ENCODE measurements at places on chromosomes 7 and 10.

- no peak for DNase-seq
Observed at GRCh38 chr10:92967641-92968040, 93.0 kb upstream of the CYP26C1 start.

DNA sequence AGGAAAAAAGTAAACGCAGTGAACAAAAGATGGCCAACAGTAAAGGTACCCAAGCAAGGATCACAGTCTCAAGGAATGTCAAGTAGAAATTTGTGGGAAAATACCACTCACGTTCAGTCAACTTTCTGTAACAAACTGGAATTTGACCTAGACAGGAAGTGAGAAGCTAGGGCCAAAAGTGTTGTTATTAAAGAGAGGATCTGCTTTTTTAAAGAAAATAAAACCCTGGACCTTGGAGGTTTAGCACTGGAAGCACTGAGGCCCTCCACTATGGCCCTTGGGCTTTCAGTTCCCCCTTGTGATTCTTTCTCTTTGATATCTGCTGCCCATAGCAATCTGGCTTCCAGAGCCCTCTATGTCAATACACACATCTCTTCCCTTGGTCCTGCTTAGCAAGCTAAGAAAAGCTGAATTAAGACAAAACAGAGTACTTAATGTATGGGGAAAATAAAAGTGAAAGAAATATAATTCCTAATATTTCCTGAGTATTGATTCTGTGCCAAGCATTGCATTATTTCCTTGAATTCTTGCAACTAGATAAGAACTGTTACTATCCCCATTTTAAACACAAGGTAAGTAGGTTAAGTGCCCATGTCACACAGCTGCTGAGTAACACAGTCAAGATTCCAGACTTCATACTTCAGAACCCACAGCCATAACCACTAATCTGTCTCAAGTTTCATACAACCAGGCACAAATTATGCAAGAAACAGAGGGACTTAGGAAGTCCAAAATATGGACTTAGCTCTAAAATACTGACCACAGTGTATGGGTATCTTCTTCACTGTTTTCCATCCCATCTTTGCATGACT lies 2.6 kb upstream of the ZNF438 start:
- DNase-seq, result no peak

- no peak for DNase-seq
Observed at GRCh38 chr7:48171202-48171601, at the start of gene ABCA13. Gene ABCA13, plus strand, starts transcription at chr7:48171458. Its CDS starts 26 bp downstream, at chr7:48171484.

- no peak for DNase-seq
Observed at GRCh38 chr7:30201921-30202320, 67.1 kb downstream of the MTURN start.

GRCh38 chr10:114773197-114773532 lies 48.4 kb upstream of the FHIP2A start:
- no peak for DNase-seq

- no peak for DNase-seq
Observed at GRCh38 chr10:73827346-73828089, 16.1 kb upstream of the NDST2 start.

DNA sequence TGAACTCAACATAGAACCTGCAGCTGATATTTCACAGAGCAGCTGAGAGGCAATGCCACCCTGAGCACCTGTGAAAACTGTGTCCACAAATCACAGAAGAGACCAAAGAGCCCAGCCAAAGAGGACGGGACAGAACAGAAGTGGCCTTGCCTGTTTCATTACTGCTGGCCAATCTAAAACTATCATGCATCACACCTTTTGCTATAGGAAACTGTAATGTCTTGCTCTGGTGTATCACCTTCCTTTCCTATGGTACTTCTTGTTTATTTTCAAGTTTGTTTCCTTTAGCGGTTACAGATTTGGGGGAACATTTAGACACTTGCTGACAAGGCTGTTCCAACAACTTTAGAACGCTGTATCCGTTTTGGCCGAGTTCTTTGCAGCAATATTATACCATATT lies 80.3 kb downstream of the PIP4K2A start:
- DNase-seq, result no peak

DNA sequence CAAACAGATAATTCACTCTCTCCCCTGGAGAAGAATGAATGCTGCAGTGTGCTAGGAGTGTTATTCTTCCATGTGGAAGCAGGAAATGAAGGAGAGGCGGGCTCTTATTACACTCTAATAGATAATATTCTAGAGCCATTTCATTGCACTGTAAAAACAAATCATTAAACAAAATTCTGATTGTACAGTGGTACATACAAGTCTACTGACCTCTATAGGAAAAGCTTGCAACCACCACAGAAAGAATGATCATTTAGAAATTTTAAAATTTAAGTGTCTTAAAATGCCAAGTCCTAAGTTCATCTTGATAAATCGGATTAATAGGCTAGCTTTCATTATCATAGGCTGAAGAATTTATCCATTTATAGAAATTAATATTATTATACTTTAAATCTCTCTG lies 960.3 kb upstream of the LRRN3 start:
- no peak for DNase-seq

- DNase-seq, result no peak
Observed at GRCh38 chr10:103062854-103063590, 130.1 kb downstream of the NT5C2 start.

DNA sequence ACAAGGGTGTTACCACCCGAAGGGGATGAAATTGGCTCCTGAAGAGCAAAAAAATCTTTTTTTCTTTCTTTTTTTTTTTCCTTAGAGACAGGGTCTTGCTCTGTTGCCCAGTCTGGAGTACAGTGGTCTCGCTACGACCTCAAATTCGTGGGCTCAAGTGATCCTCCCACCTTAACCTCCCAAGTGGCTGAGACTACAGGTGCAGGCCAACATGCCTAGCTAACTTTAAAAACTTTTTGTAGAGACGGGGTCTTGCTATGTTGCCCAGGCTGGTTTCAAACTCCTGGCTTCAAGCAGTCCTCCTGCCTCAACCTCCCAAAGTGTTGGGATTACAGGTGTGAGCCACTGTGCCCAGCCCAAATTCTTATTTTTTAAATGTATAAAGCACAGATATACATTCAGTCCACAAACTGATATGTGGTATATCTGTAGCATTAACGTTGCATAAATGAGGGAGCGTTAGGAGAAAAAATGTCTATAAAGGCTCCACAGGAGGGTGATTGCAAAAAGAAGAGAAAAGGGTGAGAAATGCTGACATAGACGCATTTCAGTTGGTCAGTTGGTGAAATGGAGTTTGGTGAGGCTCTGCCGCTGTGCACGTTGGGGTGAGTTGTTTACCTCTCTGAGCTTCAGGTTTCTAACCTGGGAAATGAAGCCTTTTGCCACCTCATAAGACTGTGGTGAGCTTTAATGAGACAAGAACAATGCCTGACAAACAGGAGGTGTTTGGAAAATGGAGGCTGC lies 100.7 kb upstream of the PODXL start:
- DNase-seq, result no peak

DNA sequence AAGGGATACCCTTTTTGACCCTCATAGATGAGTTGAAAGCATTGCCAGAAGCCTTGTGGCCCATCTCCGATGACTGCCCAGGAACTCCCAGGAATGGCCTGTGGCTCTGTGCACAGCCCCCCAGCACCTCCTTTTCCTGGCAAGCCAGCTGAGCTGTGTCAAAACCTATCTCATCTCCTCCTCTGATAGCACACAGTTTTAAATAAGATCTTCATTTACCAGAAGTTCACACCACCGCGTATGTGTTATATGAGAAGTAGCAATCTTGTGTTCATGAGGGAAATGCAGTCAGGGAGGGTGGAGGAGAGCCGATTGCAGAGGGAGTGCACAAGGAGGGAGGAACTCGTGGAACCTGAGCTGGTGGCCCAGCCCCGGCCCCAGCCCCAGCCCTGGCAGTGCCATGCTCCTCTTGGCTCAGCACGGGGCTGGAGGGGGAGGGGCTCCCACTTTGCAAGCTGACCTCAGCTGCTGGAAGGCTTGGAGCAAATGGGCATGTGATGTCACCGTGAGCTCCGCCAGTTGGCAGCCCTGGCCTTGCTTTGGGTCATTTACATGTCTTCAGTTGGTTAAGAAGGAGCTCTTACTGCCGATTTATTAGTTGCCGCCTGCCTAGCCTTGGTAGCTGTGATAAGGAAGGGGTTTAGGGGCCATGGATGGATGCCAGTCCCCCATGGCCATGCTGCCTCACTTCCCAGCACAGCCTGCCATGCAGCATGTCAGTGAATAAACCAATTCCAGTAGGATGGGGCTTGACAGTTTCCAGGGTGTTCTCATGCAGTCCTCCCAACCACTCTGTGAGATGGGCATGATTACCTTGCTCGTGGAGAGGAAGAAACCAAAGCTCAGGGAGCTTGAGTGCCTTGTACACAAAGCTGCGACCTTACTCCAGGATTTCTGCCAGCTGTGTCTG lies 20.0 kb downstream of the UNC5B start:
- DNase-seq, result no peak

DNA sequence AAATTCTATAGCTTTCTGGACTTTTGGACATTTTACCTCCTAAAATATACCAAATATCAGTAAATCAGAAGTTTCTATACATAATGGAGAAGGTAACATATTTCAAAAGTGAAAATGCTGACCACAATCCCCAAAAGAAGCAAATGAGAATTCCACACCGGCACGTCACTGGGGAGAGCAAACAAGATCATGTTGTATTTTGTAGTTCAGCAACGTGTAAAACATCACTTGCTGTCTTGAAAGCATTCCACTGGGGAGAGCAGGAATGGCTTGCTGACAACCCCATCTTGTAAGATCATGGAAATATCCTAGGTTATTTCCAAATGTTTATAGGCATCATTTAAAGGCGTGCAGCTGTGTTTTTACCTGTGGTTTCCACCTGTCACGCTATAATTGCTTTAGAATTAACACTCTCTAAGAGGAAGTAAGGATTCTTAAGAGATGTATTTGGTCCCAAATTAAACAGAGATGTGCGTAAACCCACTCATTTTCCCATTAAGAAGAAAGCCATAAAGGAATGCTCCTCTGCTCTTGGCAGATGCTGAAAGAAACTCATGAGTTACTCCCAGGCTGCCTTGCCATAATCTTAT lies 397.1 kb upstream of the POT1 start:
- DNase-seq, result no peak

DNA sequence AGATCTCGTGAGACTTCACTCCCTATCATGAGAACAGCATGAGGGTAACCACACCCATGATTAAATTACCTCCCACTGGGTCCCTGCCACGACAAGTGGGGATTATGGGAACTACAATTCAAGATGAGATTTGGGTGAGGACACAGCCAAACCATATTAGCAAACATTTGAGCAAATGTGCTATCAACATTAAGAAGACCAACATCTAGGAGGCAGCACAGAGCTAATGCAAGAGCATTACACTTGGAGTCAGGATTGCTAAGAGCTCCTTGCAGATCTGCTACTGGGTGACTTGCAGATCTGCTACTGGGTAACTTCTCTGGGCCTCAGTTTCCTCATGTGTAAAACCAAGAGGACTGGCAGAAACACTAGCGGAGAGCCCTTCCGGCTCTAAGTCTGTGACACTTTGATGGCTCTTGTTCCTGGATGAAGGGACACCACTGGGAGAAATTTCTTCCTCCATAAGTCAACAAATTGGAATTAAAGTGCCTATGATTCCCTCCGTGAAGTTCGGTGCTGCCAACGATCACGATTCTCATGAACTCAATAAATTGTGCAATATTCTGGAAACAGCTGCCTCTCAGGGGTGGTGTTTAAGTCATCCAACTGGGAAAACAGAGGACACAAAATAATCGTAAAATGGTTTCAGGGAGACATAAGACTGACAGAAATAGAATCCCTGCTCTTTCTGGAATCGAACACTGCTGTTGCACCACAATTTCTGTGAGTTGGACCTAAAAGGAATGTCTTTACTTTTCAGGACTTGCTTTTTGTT lies 115.8 kb upstream of the ITGB1 start:
- no peak for DNase-seq

DNA sequence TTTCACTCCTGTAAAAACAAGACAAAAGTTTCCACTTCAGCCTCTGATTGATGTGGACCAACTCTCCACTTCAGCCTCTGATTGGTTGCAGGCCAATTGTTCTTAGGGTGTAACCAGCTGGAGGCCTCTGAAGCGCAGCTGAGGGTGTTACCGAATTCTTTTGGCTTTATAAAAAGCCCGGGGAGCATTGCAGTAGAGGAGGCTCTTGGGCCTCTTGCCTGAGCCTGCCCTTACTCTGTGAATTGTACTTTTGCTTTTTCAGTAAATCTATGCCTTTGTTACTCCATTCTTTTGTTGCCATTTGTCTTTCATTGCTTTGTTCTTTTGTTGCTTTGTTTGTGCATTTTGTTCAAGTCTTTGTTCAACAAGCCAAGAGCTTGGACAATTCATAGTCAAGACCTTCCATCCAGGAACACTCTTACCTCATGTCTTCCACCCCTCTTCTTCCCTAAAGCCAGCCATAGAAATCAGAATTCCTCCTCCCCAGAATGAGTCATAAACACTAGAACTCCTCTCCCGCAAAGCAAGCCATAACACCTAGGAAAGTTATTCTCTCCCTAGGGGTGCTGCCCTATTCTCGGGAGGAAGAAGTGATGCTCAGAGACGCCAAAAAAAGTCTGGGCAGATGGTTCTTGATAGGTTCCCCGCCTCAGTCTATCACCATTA lies 53.5 kb upstream of the ARMC3 start:
- no peak for DNase-seq

GRCh38 chr7:42392826-42393225 lies 155.8 kb upstream of the GLI3 start:
- no peak for DNase-seq

- DNase-seq, result no peak
Observed at GRCh38 chr7:3302681-3303320, 1.7 kb downstream of the SDK1 start.

- DNase-seq, result no peak
Observed at GRCh38 chr10:57979491-57979890, 288.2 kb downstream of the IPMK start.

DNA sequence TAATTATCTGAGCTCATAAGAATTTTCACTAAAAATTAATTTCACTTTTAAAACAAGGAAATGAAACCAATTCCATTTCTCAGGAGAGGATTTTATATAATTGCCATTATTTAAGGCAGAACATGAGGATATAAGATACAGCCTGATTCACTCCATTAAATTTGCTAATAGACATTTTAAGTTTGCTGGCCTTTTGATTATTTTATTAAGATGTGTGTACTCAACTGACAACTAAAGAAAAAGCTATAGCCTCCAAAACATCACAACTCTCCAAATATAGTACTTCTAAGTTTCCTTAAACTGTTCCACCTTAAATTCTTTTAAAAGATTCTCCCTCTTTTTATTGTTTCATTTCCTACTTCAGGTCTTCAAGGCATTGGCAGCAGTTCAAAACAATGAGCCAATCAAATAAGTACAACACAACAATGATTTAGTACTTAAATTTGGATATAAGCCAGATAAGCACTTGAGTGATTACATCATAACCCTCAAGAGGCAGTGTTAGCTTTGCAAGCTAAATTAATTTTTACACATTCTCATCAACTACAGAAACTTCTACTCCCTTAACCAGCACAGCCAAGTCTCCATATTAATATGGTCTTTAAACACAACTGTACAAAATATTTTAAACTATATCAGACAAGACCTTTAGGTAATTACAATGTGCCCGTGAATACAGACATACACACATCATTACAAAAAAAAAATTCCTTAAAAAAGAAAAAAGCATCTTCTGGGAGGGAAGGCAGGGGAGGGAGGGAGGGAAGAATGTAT lies 121.8 kb downstream of the KMT2C start:
- no peak for DNase-seq

All from HuH-7.5 (cell line).